ENCODE measurements at places on chromosomes 16 and 17.
A peak's percentile ranks its signal among the peaks of the same experiment; 100 is the strongest.

DNA sequence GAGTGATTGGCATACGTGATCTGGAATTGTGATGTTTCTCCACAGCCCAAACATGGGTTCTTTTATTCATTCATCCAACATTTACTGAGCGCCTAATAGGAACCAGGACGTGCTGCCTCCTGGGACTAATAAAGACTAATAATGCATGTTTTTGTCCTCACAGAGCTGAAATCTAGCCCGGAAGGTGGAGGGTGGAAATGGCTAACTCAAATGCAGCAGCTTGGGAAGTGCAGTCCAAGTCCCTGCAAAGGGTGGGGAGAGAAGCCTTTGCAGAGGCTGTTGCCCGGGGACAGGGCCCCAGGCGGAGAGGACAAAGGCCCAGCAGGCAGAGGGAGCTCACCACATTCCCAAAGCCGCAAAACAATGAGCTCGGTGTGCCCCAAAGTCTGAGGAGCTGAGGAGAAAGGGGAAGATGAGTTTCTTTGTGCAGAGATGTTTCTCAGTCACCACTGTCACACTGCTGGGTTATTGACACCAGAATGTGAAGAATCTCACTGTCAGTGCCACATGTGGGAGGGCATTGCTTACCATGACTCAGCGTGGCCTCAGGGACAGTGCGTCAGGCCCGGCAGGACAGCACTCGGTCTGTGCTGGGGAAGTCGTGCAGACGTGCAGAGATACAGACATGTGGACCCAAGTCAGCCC is 118.2 kb upstream of the CHMP6 start:
- DNase-seq = no peak

DNA sequence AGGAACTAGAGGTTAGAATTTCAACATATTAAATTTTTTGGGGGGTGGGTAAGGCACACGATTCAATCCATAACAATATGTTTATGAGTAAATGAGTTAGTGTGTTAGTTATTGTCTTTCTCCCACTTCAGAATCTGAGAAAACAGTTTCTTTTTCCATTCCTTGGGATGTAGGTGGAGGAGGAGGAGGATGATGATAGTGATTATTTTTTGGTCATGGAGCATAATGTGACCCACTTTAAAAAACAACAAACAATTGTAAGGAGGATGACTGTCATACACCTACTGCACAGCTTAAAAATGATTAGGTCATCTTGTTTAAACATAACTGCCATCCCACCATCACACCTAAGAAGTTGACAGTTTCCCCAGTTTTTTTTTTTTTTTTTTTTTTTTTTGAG is 148.7 kb downstream of the CDRT15L2 start:
- DNase-seq = no peak

- DNase-seq = no peak
Measured at GRCh38 chr17:81244358-81245023, 5.4 kb downstream of the NDUFAF8 start.

- no peak for DNase-seq
Measured at GRCh38 chr16:20353379-20353778, 864 bp upstream of the UMOD start.

GRCh38 chr17:67324330-67324729 is 42.0 kb downstream of the PSMD12 start:
- no peak for DNase-seq

- DNase-seq = no peak
Measured at GRCh38 chr16:2333772-2334379, 6.7 kb downstream of the ABCA3 start.

- DNase-seq = peak; percentile 73
Measured at GRCh38 chr16:17416461-17417311, 54.1 kb downstream of the XYLT1 start.

DNA sequence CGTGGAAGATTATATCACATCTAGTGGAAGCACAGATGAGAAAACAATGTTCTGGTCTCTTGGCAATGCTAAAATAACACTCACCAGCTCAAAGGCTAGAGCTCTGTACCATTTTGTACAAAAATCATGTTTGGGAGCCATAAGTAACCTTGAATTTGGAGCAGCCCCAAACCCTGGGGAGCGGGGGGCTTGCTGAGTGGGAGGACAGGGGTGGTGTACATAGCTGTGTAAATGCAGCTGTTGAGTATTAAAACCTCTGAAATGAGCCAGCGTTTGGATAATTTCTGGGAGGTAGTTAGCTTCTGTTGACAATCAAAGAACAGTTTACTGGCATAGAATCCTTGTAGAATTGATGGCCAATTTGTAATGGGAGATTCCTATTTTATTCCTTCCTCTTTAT is 4.3 kb downstream of the MYH8 start:
- no peak for DNase-seq

DNA sequence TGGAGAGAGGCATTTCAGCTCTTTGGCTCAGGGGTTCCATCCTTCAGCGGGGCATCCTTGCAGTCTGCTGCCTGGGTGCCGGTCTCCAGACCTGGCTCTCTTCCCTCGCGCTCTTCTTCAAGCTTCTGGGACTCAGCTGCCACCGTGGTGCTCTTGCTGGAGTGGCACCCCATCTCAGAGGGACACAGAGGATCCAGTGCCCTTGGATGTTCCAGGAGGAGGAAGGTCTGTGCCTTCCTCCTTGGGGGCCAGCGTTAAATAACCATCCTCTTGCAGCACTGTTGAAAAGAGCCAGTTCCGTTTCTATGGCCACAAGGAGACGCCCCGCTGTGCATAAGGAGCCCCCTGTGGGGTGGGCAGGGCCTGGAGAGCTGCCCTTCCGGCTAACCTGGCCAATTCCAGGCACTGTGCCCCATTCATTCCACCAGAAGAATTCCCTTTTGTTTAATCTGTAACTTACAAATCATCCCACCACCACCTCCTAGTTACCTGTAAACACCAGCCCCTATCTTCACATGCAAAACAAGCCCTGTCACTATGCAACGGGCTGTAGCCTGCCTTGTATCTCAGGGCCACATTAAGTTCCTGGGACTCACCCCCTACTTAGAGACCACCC is 8.6 kb downstream of the CHD9NB start:
- no peak for DNase-seq

- DNase-seq = no peak
Measured at GRCh38 chr17:27386206-27387075, 69.8 kb upstream of the KSR1 start.

DNA sequence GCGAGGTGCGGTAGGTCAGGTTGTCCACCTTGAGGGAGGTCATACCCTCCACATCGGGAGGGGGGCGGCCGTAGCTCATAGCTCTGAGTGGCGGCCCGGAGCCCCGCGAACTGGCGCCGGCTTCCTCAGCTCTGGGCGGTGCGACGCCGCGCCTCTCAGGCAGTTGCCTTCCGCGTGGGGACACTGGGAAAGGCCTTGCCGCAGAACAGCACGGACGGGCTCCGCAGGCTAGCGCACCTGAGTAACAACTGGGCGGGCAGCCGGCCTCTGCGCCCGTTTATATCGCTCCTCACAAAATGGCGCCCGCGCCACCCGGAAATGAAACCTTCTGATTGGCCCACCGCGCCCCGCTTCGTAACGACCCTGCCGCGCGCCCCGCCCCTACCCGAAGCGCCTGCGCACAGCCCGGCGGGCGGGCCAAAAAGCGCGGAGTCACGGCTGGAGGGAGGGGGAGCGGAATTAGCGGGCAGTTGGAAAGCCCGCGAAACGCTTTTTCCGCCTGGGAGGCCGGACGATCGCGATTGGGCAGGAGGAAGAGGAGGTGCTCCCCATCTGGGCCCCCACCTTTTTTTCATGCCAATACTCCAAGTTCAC is at the start of gene SRSF2:
TSS of gene SRSF2 (minus strand) at position 250 of the 594 bp plus-strand sequence. CDS start at position 79, 171 bp downstream.
- peak; percentile 99 for DNase-seq

DNA sequence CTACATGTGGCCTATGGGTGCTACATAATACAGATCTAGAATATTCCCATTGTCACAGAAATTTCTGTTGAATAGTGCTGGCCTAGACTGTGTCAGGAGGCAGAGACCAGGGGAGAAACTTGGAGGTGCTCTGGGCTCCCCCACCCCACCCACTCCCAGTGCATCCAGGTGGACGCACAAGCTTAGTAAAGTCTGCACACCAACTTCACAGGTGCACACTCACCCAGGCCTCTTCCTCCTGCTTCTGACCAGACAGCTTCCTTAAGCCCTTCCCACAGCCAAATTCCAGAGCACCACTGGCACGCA is 7.6 kb upstream of the CNP start:
- DNase-seq = no peak

GRCh38 chr16:13939821-13940220 is 19.9 kb downstream of the ERCC4 start:
- DNase-seq = no peak

DNA sequence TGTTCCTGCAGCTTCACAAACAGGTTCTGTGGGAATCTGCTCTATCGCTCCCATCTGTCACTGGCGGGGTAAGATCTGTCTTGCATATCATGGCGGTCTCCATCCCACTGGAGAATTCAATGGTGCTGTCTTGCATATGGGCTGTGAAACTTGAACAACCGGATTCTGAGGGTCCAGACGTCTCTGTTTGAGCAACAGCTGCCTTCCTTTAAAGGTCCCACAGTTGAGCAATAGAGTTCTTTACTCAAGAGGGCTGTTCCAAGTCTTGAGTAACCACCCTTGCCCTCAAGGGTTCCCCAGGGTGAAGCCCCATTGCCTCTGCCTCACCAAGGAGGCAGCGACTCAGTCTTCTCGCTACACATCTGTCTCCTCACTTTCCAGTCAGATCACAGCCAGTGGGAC is 50.8 kb downstream of the ZFHX3 start:
- no peak for DNase-seq

- DNase-seq = no peak
Measured at GRCh38 chr16:3223913-3224515, 10.9 kb downstream of the ZNF200 start.

GRCh38 chr17:62725791-62726249 is 82.3 kb downstream of the MARCHF10 start:
- no peak for DNase-seq

DNA sequence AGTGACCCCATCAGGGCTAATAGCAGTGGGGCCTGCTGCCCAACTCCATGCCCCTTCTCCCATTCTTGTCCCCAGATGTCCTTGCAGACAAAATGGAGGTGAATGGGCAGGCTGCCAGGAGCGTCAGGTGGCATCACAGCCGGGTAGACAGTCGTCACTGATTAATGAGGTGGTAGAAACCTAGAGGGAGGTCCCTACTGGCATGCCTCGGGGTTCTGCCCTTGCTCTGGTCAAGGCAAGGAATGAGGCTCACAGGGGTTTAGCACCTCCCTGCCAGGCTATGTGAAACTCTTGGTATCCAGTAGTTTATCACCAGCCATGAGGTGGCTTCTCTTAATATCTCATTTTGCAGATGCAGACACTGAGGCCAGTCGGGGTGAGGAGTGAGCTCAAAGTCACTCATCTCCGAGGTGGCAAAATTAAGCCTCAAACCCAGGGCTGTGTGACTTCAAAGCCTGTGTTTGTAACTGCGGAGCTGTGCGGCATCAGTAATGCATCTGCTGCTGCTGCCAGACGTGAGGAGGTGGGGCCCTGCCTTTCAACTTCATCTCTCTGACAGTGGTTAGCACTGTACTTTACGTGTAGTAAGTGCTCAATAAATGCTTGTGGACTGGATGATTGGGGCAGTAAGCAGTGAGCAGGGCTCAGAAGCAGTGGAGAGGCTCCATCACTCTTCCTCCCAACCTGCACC is 21.3 kb downstream of the RAI1 start:
- no peak for DNase-seq

- DNase-seq = no peak
Measured at GRCh38 chr17:9217151-9218056, 196.1 kb downstream of the NTN1 start.

DNA sequence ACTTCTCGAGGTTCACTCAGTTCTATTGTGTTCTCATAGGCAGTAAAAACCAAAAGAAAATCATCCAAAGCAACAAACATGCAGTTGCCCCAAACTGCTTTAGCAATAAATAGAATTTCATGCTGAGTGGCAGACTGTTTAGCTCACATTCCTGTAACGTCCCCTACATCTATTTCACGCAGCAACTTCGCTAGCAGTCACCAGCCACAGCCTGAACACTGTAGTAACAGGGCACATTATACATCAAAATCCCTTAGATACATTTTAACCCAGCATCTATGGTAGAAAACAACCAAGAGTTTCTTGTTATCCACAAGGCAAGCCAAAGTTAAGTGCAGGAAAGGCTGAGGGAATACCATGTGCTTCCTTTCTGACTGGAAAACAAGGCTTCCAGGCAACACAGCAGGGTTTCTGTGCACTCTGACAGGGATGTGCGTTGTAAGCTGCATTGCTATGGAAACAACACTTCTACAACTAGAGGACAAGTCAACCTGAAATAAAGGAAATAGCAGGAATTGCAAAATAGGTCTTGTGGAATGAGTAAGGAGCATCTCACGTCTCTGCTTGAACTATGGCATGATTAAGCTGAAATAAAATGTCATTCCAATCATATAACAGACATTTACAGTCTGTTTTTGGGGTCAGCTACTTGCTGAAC is 55.4 kb downstream of the CFDP1 start:
- DNase-seq = peak; percentile 12

- no peak for DNase-seq
Measured at GRCh38 chr16:12417815-12418211, 385.9 kb downstream of the CPPED1 start.

DNA sequence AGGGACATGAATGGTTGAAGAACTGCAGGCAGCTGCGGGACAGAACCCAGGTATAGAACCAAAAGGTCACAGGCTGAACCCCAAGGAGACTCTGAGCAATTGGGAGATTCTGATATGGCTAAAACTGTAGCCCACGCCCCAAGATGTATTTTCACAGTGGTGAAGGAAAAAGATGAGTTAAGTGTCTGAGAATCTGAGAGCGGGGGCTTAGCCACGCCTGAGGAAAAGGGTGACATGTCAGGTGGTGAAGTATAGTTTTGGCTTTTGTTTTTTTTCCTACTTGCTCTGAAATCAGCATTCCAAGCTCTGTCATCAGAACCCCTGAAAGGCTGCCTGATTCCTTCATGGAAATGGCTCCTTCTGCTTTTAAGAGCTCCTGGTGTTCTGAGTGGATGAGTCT is 73.3 kb downstream of the AKAP1 start:
- DNase-seq = no peak

DNA sequence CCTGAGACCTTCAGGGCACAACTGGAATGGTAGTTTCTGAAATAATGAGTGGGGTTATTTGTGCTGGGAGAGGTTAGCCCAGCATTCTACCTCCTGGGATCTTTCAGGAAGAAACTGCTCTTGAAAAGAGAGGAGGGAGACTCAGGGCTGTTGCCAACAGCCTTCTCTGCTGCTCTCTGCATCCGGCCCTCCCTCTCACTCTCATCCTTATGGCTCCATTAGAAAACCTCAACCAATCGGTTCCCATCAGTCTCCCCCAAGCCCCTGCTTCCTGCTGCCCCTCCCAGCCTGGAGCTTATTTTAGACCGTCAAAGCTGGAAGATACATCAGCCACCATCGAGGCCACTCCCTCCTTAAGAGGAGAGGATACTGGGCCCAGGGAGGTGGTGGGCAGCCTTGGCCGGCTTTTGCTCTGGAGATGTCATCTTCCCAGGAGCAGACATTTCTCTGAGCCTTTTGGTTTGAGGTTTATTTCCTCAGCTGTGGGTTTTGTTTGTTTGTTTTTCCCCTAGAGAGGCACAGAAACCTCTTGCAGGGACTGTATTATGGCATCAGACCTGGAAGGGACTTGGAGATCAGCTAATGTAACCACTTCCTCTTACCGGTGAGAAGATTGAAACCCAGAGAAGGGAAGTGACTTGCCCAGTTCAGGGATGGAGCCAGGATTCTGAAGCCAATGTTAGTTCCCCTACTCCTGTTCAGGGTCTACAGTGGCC is 2.7 kb downstream of the MPRIP start:
- DNase-seq = peak; percentile 8
